NCI-H2107 (cell line): ENCODE measurements at places on chromosomes 1 and 21.

DNA sequence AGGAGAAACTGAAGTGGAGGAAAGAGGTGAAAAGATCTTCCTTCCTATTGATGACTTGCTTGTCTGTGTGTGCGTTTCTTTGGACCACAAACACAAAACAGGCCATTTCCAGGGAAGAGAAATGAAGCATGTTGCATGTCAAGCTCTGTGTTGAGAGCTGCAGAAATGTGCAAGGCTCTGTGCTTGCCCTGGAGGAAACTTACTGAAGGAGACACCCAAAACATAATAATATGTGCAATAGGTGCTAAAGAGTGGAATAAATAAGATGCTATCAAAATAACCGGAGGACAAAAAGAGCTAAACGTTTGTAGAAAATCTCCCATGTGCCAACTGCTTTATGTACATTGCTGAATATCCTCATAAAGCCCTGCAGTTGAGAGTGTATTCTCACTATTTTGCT lies 195.2 kb upstream of the HMGB4 start:
- DNase-seq = no peak

GRCh38 chr1:79259390-79260336 lies 253.1 kb upstream of the ADGRL4 start:
- no peak for DNase-seq

DNA sequence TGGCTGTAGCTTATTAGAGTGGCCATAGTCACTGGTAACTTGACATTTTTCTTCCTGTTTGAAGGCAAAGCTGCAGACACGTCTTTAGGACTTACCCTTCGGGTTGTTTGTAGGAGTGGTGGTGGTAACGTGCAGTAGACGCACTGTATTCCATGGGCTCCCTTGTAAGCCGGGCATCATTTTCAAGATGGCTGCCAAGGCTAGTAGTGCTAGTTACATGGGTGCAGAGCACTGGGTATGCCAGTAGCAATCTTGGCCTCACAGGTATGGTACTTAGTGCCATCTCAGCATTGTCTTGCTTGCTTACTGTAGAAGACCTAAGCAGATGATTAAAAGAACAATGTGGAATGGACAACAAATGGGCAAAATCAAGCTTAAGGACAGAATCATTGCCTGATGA lies 1.9 kb downstream of the YBX1 start:
- DNase-seq = no peak

DNA sequence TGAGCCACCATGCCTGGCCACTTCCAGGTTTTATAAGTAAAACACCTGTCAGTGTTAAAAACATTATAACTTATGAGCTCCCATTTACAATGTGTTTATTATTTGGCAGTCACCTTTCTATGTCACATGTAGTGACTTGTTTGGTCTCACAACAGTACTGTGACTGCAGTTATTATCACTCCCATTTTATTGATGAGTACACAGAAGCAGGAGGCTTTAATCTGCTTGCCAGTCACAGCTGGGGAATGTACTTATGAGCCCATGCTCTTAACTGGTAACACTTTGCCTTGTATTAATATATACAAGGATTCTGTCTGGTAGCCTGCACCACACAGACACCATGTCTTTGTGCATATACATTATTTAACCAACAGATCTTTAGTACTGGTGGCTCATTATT lies 31.1 kb upstream of the BACH1 start:
- no peak for DNase-seq
